ENCODE measurements at places on chromosomes 3 and 15.
A peak's percentile ranks its signal among the peaks of the same experiment; 100 is the strongest.

- peak; percentile 33 for DNase-seq
Measured at GRCh38 chr3:10552631-10552943, 47.2 kb upstream of the ATP2B2 start.

GRCh38 chr3:86282106-86282787 is 708.7 kb downstream of the VGLL3 start:
- no peak for DNase-seq

DNA sequence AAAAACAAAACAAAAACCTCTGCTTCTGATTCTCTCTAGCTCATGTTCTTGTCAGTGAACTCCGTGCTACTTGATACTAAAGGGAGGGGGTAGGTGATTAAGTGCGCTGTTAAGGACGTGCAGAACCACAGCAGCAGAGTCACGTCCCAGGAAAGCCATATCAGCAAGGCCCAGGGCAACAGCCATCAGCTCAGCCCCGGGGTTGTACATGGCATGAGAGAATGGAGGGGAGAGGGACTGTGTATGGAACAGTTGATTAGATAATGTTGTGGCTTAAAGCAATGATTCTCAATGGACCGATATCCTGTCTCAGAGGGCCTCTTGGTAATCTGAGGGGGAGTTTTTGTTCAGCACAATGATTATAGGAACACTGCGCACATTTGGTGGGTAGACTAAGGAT is 27.6 kb downstream of the C2CD4A start:
- no peak for DNase-seq

DNA sequence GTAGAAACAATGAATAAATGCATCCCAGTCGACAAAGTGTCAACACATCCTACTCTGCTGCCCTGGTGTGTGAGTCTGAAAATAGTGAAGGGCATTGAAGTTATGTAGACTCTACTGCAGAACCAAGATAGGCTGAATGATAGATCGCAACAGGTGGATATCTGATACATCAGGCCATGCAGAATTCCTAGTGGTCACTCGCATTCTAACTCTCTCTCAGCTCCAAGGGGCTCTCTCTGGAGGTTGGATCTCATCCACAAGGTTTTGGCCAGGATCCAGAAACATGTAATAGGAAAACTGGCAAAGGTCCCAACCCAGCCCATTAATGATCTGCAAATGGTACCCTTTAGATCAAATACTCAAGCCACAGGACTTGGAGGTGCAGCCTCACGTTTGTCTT is 514.1 kb downstream of the MAGI1 start:
- DNase-seq = no peak

- DNase-seq = no peak
Measured at GRCh38 chr3:37295925-37296324, 121.5 kb upstream of the LRRFIP2 start.

DNA sequence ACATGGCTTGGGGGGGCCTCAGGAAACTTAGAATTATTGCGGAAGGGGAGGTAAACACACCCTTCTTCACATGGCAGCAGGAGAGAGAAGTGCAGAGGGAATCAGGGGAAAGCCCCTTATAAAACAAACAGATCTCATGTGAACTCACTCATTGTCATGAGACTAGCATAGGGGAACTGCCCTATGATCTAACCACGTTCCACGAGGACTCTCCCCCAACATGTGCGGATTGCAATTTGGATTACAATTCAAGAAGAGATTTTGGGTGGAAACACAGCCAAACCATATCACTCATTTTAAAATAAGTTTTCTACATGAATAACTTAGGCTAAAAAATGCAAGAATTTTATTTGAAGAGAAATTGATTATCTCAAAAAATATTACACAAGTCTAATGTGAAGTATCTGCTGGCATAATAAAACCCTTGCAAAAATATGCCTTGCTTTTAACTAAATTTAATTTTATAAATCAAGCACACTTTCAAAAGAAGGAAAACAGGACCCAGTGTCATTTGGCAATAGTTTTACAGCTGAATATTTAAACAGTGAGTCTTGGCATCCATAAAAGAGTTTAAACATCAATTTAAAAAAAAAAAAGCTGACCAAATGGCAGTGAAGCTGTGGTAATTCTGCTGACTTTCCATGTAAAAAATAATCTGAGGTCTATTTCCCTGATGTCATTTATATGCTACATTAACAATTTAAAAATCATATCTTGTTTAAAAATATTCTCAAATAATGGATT is 1057.2 kb downstream of the NAALADL2 start:
- no peak for DNase-seq

DNA sequence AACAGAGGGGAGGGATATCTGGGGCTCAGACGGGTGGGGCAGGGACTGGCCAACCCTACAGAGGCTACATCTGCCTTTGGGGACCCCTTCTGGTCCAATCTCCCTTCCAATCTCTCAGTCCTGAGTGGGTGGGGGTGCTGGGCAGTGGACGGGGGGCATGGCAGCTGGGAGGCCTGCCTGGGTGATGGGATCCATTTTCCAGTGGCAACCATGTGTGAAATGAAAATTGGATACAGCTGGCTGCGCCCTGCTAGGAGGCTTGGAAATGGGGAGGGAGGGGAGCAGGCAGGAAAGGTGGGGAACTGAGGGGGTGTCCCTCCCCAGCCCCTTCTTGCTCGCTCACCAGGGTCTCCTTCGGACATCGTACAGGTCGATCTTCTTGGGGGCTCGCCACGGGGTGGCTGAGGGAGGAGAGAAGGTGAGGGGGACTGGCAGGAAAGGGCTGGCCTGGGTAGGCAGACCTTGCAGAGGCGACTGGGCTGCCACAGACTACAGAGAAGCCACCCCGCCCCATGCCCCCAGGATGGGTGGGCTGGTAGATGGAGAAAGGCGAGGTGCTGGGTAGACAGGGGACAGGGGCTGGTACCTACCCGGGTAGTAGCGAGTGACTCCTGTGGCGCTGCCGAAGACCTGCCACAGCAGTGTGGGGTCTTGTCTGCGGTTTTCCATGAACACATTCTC is 21.2 kb upstream of the TMEM115 start:
- no peak for DNase-seq

DNA sequence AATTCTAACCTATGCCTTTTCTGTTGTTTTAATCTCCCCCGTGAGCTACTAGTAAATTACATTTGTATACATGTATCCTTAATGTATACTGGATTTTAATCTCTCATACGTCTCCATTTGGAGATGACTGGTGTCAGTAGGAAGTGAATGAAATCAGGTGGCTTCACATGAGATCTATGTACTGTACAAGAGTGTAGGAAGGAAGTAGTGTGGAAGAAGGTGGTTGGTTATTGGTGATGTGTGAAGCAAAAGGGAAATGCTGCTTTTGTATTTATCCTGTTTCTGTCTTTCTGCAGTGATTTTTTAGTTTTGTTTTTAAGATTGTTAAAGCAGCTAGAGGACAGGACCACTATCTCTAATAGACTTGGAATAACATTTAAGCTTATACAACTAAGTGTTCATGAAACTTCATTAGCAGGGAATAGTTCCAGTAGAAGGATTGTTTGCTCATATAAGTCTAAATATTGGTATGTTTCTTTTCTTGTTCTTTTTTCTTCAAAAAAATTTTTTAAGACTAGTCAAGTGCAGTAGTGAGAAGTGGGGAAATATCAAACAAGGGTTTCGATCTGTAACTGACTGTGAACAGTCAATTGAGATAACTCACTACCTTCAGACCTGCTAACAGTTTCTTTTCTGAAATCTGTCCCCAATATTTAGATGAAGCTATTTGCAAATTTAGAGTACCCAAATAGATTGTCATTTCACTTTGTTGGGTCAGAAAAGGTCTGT is 15.3 kb downstream of the SNX1 start:
- no peak for DNase-seq

DNA sequence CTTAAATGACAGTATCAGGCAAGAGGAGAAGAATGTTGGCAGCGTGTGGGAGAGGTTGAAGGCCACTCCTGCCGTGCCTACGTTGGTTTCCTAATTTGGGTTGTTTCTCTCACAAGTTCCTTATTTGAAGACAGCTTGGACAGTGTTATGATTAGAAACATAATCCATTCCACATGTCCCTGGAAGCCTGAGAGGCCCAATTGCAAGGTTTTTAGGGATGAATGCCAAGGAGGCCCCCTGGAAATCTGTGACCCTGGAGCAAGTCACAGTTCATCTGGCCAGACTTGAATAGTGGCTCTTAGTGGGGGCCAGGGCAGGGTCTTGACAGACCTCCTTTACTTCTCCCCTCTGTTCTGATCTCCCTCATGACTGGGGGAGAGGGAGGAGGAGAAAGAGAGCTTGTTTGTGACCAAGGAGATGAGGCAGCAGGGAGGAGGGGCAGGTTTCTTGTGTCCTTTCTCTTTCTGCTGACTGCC is 584.4 kb upstream of the TBL1XR1 start:
- DNase-seq = no peak

DNA sequence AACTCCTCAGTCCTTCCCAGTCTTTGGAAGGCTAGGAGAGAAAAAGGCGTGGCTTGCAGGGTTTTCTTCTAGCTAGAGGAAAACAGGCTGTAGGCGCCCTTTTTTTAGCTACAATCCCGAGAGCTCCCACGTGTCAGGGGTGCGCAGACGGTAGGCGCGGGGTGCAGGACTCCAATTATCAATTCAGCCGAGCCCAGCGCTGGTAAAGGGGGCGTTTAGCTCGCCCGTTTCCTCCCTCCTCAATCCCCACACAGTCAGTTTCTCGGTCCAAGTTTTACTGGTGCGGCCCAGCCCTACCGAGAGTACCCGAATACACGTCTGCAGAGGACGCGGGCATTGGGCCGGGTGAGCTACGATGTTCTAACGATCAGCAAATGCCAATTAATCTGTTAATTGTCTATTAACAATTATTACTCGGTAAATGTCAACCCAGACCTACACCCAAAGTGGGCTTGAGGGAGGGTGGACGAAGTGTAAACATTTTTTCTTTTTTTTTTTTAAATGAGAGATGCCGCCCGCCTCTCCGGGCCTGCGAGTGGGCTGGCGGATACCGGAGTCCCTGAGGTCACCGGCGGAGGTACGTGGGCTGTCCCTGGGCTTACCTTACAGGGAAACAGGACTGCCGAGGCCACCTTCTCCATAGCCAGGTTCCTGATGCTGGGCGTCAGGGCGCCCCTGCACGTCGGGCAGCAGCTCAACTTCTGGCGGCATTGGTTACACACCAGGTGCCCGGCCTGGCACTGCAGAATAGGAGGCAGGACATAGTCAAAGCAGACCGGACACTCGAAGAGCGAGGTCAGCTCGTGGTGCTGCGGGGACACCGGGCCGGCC is 923 bp downstream of the SIAH2 start:
- DNase-seq = peak; percentile 54

GRCh38 chr3:39718674-39719595 is 90.5 kb upstream of the MYRIP start:
- no peak for DNase-seq

DNA sequence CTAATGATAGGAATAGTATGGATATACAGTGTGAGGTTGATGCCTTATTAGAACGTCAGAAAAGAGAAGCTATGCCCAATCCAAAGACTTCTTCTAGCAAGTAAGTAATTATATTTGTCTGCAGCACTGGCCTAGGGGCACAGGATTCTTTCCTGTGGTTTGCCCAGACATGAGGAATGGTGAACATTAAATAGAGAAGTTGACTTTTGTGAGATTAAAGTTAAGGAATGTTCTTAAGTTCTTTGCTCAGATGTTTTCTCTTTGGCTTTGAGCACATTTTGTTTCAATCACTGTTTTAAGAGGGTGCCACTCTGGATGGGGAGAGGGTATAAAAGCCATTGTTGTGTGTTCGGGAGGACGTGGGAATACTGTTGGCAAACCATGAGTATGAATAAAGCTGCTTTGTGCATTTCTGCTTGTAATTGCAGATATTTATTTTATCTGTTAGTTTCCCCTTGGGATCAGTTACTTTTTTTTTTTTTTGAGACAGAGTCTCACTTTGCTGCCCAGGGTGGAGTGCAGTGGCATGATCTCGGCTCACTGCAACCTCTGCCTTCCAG is 8.3 kb downstream of the KIF23 start:
- DNase-seq = no peak

DNA sequence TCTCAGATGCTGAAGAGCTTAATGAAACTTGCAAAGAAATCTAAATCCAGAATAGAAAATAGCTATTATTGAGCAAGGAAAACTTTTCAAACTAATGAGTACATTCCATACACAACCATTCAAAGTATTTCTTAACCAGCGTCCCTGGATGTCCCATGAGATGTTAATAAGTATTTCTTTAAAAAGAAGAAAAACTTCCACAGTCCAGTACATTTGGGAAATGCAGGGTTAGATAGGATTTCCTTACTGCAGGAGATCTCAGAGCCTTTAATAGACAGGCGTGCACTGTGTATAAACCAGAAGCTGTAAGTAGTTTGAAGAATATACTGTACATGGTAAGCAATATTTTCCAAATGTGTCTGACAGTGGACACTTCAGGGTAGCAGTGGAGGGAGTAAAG is 29.6 kb upstream of the BHLHE40 start:
- DNase-seq = no peak

GRCh38 chr3:151971814-151972579 is 98.6 kb downstream of the SUCNR1 start:
- no peak for DNase-seq

DNA sequence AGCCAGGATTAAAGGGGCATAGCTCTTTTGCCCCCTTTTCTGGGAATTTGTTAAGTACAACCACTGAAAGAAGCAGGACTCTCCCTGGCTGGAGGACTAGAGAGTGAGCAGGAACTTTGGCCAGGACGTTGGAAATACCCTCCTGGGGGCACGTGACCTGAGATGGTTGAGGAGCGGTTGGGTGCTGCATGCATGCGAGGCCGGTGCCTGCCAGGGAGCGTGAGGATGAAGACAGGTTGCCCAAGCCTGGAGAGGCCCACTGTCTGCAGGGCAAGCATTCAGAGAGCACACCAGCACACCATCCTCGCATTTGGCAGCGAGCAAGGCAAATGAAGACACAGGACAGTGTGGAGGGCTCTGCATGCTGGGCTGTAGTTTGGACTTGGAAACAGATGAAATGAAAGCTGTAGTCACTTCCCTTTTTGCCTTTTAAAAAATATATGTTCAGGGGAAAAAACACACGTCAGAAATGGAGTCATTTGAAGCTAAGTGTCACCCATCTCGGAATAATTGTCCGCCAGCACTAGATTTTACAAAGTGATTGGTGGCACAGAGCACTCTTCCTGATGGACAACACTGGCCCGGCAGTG is 217.6 kb downstream of the SLCO3A1 start:
- DNase-seq = no peak

DNA sequence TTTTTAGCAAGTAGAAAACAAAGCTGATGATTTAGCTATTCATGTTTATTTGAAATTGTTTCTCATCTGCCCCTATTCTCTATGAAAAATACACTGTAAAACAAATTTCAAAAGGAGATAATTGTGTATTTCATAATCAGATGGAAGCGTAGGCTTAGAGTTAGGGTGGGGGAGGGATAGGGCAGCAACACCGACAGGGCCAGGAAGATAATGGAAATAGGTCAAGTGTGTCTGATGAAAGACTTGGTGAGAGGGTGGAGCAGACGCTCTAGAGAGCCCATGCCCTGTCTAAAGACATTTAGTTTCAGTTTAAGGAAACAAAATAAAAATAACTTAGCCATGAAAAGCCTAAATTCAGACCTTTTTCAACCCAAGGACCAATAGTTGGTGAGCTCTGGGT is 51.6 kb upstream of the ARL6 start:
- DNase-seq = no peak

DNA sequence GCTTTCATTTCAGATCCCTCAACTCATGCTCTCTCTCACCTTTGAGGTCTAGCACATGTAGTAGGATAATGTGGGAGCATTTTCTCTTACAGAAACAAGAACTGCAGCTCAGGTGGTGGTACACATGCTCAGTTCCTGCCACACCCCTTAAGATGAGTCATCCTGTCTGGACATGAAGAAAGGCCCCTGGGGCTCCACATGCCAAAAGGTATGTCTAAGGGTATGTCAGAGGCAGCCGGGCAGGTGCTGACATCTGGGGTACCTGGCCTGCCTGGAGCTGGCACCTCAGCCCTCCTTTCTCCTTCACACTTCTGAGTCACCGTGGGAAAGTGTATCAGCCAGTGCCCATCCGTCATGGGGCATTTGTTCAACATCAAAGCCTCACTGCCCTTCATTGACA is 209.9 kb downstream of the OCA2 start:
- DNase-seq = no peak
